ENCODE measurements at places on chromosomes 4 and X.

- DNase-seq: no peak
These were observed 66.2 kb downstream of the FHIP1A start for GRCh38 chr4:151475035-151475714.

GRCh38 chr4:152935631-152936445, at the start of gene FHDC1:
TSS of gene FHDC1 (plus strand) at chr4:152936323. CDS start at chr4:152943058, 6,735 bp downstream.
- no peak for DNase-seq

DNA sequence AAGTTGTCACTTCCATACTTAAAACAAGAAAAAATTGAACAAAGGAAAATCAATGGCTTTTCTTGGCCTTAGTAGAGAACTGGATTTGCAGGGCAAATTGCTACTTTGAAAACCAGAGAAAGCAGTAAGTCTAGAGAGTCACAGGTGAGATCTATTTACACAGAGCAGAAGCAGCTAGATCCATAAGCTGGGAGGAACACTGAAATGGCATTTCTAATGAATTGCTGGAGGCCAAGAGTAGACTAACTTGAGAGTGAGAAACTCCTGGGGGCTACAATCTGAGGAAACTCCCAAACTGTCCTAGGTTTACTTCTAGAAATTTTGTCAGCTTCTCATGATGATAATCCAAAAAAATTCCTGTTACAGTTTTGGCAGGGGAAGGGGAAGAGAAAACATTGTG, 133.3 kb downstream of the SPCS3 start:
- DNase-seq: no peak

DNA sequence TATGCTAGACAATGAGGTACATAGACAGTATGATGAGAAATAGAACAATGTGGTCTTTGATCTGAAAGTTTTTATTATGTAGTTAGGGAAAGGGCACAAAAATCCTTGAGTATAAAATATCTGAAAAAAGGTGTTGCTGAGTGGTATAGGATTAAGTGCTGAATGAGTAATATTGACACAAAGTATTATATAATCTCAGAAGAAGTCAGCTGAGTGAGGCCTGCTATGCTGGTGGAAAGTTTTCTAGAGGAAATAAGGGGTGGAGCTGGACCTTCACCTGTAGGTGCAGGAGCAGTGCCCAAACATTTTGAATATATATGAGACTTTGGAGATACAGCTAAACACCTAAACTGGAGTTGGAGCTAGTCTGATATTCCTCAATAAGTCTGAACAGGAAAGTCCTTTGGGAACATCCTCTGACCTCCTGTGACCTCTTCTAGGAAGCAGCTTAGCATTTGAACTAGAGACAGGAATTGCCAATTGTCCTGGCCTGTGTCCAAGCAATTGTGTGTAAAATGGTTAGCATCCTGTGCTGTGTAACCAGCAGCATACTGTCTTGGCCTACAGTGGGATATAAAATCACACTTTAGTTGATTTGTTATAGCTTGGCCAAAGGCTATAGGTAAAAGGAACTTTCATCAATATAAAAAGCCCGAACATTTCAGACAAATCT, 285.3 kb downstream of the ANKRD50 start:
- DNase-seq: no peak

- no peak for DNase-seq
These were observed 141.6 kb downstream of the AASDH start for GRCh38 chr4:56245547-56246232.

- DNase-seq: no peak
These were observed 327.7 kb upstream of the F9 start for GRCh38 chrX:139202742-139203420.

DNA sequence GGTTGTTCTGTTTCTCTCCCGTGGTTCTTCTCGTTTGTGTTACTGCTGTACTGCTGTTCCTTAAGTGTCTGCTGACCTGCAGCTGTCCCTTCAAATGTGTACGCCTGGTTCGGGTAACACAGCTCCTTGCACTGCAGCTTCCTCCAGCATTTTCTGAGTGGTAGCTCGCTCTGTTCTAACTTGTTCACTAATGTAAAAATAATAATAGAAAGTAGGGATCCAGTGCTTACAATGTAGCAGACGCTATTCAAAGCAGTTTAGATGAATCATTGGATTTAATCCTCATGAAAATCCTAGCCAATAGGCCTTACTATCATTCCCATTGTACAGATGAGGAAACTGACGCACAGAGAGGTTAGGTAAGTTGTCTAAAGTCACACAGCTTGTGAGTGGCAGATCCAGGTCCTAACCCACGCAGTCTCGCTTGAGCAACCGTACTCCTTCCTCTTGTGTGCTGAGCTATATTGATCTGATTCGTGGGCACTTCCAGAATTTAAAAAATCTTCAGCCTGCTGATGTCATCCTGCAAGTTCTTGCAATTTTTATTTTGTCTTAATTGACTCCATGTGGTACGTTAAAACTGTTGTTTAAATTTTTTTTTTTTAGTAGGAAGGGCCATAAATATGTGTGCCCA, 448.2 kb upstream of the FAT1 start:
- DNase-seq: no peak

- no peak for DNase-seq
These were observed 77.0 kb downstream of the PAPSS1 start for GRCh38 chr4:107643021-107643420.

GRCh38 chr4:165308606-165309005, 18.9 kb upstream of the MSMO1 start:
- DNase-seq: no peak

- DNase-seq: no peak
These were observed 140.5 kb downstream of the CHIC2 start for GRCh38 chr4:53923921-53924320.

- DNase-seq: no peak
These were observed 759.6 kb downstream of the RAB28 start for GRCh38 chr4:12724510-12724909.

GRCh38 chr4:180219080-180219479, 2024.1 kb upstream of the TENM3 start:
- no peak for DNase-seq

- DNase-seq: no peak
These were observed 57.6 kb downstream of the WDFY3 start for GRCh38 chr4:84908876-84909275.

- DNase-seq: no peak
These were observed 804.2 kb downstream of the CENPC start for GRCh38 chr4:66741081-66741480.

- DNase-seq: no peak
These were observed 201.5 kb upstream of the FAM241A start for GRCh38 chr4:111943796-111944203.

DNA sequence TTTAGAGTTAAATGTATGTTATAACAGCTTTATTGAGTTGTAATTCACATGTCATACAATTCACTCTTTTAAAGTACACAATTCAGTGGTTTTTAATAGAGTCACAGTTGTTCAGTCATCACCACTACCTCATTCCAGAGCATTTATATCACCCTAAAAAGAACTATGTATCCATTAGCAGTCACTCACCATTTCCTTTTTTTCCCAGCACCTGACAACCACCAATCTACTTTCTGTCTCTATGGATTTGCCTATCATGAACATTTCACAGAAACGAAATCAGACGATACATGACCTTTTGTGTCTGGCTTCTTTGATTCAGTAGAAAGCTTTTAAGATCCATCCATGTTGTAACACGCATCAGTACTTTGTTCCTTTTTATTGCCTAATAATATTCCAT, 52.9 kb upstream of the FRAS1 start:
- no peak for DNase-seq

GRCh38 chrX:87425618-87426017, 92.0 kb upstream of the KLHL4 start:
- DNase-seq: no peak

- DNase-seq: no peak
These were observed 891 bp downstream of the CISD2 start for GRCh38 chr4:102869569-102870197.

- no peak for DNase-seq
These were observed 64.4 kb downstream of the AFF1 start for GRCh38 chr4:86999136-86999643.

- no peak for DNase-seq
These were observed 2.7 kb downstream of the BCOR start for GRCh38 chrX:40094900-40095582.

DNA sequence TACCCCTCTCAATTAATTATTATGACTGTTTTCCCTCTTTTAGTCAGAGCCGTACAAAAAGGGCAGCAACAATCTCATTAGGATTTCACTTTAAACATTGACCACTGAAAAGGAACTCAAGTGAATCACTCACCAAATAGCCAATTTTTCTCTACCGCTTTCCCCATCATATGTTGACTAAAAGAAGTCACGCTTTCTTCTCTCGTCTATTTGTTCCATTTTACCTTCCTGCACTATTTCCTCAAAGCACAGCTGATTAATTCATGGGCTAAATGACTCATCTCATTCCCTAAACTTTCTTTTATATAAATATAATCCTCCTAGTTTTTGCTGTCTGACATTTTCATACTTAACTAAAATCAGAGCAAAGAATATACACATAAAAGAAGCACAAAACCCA, 8.2 kb downstream of the MID1 start:
- no peak for DNase-seq

- no peak for DNase-seq
These were observed 187.2 kb downstream of the NPFFR2 start for GRCh38 chr4:72218953-72219352.

DNA sequence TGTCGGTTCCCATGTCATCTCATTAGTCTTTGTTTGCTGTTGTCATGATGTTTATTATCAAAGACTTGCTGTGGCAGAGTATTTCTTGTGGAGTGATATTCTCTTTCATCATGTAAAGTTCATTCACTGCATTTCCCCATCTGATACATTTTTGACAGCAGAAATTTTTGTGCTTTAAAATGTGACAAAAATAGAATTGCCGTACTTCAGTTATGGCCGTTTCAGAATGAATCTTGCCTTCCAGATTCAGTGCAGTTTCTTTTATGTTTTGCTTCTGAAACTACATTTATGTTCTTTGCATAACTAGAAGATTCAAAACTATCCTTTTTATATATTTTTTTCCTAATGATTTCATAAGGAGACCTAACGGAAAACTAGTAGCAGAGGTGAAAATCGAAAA, 10.0 kb downstream of the CSTF2 start:
- no peak for DNase-seq

DNA sequence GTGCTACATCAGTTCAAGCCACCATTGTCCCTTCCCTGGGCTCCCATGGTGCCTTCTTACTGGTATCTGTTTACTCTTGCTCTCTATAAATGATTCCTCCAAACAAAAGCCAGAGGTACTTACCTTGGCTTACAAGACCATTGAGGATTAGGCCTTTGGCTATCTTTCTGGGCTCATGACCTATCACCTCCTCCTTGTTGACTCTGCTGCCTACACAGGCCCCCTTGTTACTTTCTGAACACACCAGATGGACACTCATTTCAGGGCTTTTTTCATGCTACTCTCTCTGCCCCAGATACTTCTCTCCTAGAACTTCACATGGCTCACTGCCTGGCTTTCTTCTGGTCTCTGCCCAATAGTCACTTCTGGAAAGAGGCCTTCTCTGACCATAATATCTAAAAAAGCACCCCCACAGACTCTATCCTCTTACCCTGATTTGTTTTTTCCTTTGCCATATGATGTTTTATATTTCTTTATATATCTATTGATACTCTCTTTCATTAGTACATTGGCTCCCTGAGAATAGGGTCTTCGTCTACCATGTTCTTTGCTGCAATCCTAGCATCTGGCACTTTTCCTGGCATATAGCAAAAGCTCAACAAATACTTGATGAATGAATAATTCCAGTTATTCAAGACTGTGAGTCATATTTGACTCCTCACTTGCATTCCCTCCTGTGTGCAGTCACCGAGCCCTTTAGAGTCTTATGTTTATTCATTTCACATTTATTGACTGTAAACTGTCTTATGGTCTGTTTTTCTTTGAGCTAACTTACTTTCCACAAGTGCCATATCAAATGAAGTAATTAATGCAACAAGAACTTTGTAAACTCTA, 27.1 kb upstream of the TAPT1 start:
- DNase-seq: no peak
